ENCODE measurements at places on chromosomes 1 and 21.

DNA sequence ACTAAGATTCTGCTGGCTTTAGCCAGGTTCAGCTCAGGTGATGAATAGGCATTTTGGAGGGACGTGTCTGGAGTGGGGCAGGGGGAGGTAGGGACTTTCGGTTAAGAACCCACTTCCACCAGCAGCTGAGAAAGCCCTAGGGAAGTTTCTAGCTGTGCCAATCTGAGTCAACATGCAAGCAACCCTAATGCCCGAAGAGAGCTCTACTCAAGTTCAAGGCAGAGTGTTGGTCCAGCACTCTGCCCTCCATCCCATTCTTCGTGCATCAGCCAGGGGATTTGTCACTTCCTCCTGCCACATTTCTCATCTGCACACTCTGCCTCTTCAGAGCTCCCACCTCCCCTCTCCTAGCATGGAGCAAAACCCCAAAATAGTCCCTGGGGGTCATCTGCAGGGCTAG is 208.8 kb downstream of the HIVEP3 start:
- DNase-seq, result no peak

DNA sequence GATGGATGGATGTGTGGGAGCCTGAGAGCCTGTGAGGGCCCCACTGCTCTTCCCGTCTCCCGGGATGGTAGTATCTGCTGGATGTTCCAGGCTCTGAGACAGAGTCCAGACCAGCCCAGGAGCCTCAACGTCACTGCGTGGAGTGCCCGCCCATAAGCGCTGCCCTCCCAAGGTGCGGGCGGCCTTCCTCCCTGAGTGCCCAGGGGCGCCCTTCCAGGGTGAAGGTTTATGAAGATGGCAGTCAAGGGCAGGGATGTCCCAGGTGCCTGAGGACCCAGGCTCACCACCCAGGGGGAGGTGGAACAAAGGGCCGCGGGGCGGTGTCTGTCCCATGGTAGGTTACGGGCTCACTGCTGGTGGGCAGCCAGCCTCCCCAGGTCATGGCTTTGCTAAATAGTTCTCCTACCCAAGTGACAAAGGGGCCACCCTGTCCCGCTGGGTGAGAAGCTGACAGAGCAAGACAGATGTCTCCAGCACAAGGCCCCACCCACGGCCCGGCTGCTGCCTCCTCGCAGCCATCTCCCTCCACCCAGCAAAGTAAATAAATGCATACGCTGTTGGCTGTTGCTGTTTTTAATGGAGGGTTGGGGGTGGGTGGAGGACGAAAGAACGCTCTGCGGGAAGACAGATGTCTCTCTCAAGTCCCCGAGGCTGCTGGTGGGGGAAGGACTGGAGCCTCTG is 9.0 kb upstream of the GPR153 start:
- DNase-seq, result no peak

DNA sequence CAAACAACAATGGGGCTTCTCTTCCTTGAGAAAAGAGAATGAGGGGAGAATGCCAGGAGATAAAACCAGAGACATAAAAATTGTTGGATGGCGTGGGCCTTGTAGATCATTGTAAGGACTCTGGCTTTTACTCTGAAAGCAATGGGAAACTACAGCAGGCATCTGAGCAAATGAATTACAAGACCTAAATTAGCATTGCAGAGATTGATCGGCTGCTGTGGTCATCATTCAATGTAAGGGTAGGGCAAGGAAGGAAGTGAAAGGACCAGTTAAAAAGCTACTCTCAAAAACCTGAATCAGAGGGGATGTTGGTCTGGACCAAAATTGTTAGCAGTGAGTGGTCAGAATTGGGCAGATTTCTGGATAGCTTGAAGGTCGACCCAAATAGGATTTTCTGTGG is 21.4 kb downstream of the FMO3 start:
- DNase-seq, result no peak

DNA sequence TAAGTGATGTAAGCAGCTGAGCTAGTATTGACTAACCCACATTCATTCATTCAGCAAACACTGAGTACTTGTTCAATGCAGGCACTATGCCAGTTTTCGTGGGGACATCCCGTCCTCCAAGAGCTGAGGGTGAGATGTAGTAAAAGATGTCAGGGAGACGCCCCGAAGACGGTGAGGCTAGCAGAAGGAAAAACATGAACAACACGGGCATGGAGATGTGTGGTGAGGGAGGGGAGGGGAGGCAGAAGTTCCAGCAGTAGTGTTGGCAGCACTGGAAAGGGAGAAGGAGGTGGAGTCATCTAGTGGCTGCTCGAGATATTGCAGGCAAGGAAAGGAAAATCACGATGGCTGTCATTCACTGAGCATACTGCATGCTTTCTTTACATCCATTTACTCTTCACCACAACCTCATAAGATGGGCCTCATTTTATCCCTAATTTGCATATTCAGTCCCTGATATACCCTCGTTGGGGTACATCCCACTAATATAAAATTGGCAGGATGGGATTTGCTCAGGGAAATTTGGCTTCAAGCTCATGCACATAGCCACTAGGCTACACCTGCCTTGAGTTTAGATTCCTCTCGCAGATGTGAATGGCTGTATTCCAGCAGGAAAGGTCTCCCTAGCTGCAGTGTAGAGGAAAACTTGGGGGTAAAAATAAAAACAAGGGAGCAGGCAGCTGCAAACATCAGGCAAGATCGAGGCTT is 14.5 kb downstream of the PDZK1IP1 start:
- DNase-seq, result peak; percentile 78

- DNase-seq, result no peak
Measured at GRCh38 chr1:9347095-9347850, 54.6 kb downstream of the SPSB1 start.

- peak; percentile 43 for DNase-seq
Measured at GRCh38 chr1:214727274-214727673, 124.3 kb downstream of the CENPF start.

DNA sequence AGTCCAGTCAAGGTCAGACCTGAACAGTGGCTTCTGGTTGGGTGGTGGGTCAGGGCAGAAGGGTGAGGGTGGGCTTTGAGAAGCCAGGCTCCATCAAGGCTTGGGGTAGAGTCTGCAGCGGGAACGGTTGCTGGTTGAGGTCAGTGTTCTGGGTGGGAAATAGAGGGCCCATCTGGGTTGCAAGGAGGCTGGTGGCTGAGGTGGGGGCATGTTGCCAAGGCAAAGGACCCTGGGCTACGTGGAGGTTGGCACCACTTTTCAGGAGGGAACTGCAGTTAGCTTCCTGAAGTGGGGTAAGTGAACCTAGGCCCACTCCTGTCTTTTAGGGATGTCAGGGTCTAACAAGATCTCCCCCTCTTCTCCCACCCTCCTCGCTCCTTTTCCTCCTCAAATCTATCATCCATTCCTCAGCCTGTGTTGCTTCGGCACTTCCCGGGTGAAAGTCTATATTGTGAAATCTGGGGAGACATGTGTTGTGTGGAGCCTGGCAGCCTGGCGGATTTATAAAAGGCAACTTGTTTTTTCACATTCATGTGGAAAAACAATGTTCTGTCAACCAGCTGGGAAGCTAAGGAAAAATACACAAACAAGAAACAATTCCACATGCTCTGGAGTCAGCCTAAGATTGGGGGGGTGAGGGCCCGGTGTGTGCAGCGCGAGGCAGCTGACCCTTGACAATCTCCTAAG is 1.5 kb downstream of the IL22RA1 start:
- no peak for DNase-seq

DNA sequence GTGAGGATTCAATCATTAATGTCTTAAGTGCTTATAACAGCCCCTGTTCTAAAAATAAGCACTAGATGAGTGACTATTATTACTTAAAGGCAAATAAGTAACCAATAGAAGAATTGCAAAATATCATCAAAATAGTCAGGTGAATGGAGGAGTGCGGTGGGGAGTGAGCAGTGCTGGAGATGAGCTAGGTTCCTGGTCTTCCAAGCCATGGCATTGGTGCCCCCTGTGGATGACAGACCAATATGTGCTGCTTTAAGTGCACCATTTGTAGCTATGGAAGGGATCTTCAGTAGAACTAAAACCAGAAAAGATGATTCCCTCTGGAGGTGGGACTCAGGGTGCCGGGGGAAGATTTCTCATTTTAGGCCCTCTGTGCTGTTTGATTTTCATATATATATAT is 46.1 kb upstream of the SLC30A1 start:
- peak; percentile 36 for DNase-seq

- peak; percentile 16 for DNase-seq
Measured at GRCh38 chr1:186575348-186575747, 104.9 kb downstream of the PTGS2 start.

GRCh38 chr21:32099812-32100416 is 178.9 kb downstream of the MIS18A start:
- no peak for DNase-seq

DNA sequence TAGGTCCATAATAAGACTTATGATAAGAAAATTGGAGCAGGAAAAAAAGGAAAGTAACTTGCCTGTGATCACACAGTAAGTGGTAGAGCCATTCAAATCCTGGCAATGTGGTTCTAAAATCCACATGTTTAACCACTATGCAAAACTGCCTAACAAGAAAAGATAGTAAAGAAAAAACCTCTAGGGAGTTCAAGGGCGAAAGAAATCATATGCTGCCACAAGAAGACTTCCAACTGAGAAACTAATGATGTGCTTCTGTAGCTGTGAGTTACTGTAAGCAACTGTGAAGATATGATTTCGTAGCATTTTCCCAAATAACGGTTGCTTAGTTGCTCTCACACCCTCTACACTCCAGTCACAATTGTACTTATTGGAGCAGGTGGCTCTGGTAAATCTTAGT is 20.9 kb upstream of the LYPLAL1 start:
- DNase-seq, result no peak

DNA sequence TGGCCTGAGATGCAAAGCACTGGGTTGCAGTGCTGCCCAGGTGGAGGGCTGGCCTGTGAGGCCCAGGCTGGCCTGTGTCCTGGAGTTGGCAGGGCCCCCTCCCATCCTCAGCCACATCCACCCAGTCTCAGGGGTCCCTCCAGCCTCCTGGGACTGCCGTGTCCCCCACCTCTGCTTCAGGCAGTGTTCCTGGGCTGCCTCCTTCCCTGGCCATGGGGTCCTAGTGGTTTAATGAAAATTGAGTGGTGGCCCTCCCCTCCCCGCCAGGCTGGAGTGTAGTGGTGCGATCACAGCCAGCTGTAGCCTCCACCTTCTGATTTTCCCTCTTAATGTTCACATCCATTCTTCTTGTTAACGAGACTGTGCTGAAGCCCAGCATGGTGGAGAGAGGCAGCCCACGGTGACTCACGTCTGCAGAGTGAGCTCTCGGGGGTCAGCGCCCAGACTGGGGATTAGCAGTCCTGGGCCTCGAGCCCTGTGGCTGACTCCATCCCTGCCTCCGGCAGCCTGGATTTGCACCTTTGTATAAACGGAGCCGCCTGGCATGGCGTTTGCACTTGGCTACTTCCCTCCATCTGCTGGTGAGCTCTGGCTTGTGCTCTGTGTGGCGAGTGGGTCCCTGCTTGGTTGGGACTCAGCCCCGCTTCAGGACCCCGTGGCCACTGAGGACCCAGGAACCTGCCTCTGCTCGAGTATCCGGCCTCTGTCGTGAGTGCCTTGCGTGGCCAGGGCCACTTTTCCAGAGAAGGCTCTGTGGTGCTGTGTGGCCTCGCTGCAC is 6.9 kb downstream of the MIB2 start:
- DNase-seq, result no peak

GRCh38 chr1:69491416-69491815 is 76.3 kb upstream of the LRRC7 start:
- no peak for DNase-seq

DNA sequence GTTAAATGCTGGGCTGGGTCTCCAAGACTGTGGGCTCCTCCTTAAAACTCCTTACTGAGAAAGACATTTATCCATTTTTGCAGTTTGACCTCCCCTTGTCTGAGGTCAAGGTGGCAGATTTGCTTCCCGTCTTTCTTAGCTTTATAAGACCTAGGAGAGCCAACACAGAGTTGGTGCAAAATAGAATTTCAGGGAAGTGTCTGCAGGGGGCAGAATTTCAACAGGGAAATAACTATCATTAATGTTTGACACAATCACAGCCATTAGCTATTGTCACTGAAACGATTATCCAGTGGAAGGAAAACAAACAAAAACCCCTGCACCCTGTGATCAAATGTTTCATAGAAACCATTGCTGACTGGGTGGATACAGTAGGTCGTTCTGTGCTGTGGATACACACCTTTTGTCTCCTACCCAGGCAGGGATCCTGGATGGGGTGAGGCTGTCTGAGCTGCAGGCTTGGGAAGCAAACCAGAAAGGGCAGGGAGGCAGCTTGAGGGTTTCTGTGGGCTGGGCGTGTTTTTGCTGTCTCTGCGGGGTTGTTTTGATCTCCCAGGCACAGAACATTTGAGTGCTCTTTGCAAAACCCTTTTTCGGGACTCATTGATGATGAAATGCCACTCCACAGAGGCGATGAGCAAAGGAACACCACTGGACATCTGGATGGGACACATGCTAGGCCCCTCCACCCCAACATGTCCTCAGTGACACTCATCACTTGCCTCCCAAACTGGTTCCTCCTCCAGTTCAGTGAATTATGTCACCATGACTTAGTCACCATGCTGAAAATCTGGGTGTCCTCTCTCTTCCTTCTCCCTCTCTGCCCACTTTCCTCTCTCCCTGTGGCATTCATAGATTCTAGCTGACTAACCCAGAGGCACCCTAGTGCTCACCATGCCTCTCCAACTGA is 94.2 kb upstream of the SERBP1 start:
- peak; percentile 10 for DNase-seq

- DNase-seq, result peak; percentile 52
Measured at GRCh38 chr21:26032263-26032662, 138.3 kb downstream of the APP start.

DNA sequence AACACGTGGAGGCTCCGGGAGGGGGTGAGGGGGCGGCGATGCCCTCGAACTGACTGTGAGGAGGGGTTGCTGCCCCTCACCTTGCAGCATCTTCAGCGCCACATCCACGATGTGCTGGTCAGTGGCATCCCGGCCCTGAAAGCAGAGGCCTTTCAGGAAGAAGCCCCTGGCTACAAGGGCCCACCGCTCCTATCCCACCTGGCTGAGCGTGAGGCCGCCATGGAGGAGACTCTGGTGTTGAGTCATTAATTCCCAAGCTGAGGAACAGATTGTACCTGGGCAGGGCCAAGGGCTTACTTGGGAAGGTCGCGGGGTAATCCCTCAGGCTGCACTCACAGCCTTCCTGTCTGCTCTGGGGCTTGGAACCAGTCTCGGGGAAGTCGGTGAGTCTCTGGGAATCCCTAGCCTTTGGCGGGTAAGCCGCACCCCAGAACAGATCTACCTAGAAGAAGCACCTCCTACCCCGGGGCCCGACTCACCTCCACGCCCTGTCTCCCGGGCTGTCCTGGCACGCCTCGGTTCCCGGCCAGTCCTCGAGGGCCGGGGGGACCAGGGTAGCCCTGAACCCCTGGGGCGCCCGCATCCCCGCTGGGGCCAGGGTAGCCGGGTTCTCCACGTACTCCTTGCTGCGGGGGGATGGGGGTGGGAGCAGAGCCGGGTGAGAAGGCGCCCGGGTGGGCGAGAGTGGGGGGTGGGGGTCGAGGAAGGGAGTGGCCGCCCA is 13.9 kb downstream of the COL9A2 start:
- DNase-seq, result no peak

GRCh38 chr1:156281281-156281680 is 1.3 kb downstream of the SMG5 start:
- peak; percentile 29 for DNase-seq
